ENCODE measurements at places on chromosomes 3 and 15. TPM values are rescaled to one million over a fixed set of nuclear protein-coding genes. Genes with fewer than 3 reads are reported as not detected.

Gene COL6A5
- not detected for total RNA-seq

DNA sequence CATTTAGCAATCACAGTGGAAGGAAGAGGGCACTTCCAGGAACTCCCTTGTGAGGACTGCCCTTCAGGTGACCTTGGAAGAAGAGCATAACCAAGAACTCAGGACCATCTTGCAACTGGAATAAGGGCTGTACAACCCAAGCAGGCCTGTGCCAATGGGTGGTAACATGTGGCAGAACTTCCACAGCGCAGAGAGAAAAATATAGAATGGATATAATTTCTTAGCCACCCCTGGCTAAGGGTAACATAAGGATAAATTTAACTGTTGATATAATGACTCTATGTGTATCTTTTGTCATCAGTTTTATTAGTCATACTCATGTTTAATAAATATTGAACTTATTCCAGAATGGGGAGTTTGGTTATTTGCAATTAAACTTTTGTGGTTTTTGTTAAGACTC is 13.4 kb upstream of the MFSD1 start:
- no peak for DNase-seq

Gene NR2E3
- 0.63 TPM for total RNA-seq

GRCh38 chr3:181752202-181752671 is 40.5 kb downstream of the SOX2 start:
- DNase-seq = no peak

DNA sequence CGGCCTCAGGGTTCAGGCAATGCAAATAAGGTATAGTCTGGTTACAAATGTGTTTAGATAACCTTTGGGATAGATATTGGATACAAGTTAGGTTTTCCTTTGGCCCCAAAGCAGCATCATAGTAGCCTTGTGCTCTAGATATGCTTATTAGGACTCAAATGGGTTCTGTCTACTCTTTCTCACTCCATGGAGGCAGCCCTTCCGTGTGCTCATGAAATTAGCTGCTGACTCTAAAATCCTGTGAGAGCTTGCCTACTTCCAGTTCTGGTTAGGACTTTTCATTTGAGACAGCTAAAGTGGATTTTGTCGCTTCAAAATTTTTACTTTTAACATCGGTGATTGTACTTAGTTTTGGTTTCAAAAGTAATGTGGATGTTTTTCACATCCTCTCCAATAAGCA is 1.6 kb downstream of the CDV3 start:
- no peak for DNase-seq

Gene ARHGAP11A
- 33.9 TPM for total RNA-seq

GRCh38 chr3:54123003-54123775 is 837 bp downstream of the CACNA2D3 start:
- no peak for DNase-seq

Measured in fibroblast of the aortic adventitia (primary cell).